ENCODE measurements at places on chromosomes 6 and 20. TPM values are rescaled to one million over a fixed set of nuclear protein-coding genes. Genes with fewer than 3 reads are reported as not detected.

DNA sequence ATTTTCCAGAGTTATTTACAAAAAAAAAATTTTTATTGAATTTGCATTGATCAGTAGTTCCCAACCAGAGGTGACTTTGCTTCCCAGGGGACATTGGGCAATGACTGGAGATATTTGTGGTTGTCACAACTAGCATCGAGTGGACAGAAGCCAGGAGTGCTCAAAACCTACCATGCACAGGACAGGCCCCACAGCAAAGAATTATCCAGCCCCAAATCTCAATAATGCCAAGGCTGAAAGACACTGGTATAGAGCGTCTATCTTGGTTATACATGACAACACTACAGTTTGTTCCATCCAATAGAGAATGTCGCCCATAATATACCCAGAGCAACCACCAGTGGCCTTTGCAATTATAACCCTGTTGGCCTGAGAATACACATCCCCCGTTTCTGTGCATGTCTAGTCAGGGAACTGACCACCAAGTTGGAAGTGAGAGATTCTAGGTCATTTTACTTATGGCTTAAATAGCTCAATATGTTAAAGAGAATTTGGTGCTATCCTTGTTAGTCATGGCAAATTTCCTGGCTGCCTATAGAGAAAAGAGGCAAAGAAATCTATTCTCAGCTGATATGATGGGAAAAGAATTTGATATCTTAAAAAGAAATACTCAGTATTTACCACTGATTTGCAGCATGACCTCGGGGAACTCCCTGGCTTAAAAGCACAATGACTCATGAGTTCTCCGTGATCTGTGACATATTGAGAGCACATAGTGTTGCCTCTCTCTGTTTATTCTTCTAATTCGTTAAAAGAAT is 76.0 kb upstream of the ADTRP start:
- no peak for DNase-seq

- DNase-seq: no peak
Measured at GRCh38 chr6:109342911-109343310, 39.4 kb downstream of the CD164 start.

DNA sequence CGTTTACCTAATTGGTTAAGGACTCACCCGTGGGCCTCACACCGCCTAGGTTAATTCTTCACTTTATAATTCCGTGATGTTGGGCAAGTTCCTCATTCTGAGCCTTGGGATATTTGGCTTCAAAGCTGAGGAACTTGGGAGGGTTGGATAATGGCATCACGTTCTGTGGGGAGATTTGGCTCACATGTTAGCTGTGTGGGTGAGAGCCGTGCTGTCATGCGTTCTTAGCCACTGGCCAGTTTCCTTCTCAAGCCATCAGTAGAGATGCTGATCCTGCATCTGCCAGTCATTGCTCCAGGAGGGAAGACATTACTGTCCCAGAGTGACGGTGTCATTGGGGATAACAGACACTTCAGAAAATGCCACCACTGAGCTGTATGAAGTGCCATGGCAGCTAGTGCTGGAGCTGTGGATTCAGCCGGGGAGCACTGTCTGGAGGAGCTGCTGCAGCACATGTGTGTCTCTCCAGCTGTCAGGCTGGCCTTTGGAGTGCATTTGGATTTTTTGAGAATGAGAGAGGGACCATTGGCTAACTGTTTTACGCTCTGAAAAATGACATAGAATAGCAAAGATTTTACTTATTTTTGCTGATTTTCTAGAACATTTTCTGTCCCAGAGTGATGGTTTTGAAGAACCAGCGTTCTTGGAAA is 16.5 kb downstream of the IGF2R start:
- DNase-seq: no peak

- no peak for DNase-seq
Measured at GRCh38 chr6:12049165-12049564, 37.1 kb downstream of the HIVEP1 start.

DNA sequence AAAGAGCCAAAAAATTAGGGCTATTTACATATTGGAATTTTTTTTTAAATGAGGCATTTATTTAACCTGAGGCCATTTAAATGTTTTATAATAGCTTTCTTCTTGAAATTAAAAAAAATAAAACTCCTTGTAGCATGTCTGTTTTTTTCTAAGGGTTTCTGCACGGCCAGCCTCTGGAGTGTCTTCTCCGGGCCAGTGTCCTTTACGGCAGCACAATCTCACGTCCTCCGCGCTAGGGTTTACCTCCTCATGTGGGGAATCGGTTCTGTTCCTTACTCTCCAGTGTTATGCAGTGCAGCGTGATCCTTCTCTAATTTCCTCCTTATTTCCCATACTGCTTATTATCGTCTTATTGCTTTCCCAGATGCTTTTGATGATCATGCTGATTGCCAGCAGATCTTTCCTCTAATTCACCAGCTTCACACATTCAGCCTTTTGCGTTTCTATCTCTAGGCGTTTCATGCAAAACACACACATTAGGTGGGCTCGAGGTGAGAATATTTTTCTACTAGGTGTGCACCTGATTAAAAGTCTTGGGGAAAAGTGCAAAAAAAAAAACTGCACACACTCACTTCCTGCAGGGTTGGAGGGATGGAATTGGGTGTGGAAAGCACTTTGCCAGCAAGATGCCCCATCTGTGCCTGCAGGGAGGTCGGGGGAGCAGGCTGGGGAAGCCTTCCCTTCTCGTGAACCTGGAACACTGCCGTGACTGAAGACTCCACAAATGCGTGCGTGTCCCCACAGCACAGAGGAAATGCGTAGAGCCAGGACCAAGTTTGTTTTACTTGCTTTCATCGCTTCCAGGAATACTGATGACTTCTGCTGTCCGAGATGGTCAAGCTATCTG is 56.1 kb downstream of the PSMG4 start:
- no peak for DNase-seq

- no peak for DNase-seq
Measured at GRCh38 chr6:33577718-33578117, 2.4 kb downstream of the BAK1 start.

- DNase-seq: peak; percentile 85
Measured at GRCh38 chr6:25991785-25992412, 29.3 kb downstream of the TRIM38 start.

GRCh38 chr20:37303637-37304036 is 14.2 kb downstream of the MANBAL start:
- DNase-seq: no peak

- DNase-seq: no peak
Measured at GRCh38 chr6:27144740-27145079, 102.8 kb upstream of the PRSS16 start.

GRCh38 chr6:148240861-148241477 is 101.7 kb upstream of the SASH1 start:
- no peak for DNase-seq

- no peak for DNase-seq
Measured at GRCh38 chr6:82337688-82338257, 25.8 kb upstream of the TPBG start.

DNA sequence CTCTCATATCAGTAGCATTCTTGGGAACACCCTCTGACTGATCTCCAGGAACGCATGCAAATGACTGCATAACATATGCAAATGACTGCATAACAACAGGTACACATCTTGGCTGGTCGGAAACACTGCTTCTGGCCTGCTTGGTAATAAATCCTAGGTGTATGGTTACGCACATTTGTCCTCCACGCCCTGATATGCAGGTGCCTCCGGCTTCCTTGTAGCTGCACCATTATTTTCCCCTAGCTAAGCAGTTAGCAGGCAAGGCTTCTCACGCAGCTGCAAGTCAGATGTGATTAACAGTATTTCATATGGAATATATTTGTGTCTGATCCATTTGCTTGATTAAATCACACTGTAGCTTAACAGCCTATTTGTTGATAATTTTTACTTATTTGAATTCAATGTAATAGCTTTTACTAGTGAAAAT is 5.9 kb downstream of the RPS6KA2 start:
- DNase-seq: no peak

- DNase-seq: no peak
Measured at GRCh38 chr20:40880063-40880728, 148.4 kb upstream of the TOP1 start.

- no peak for DNase-seq
Measured at GRCh38 chr6:10268611-10269310, 146.1 kb downstream of the TFAP2A start.

- no peak for DNase-seq
Measured at GRCh38 chr20:16699293-16699692, 30.5 kb upstream of the SNRPB2 start.

DNA sequence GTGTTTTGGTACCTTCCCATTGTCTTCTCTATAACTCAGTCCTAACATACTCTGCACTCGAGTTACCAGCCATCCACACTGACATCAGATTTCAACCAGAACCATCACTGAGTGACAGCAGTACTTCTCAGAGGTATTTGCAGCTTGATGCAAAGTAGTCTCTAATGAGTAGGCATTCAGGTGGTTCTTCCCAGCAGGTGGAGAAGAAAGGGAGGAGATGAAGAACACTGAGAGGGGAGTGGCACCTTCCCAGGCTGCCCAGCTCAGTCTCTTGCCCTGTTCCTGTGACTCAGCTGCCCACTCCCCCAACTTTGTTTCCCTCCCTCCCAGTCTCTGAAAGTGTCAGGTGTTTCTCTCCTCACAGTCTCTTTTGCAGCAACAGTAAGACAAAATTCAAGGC is 38.7 kb upstream of the SMIM28 start:
- DNase-seq: no peak

DNA sequence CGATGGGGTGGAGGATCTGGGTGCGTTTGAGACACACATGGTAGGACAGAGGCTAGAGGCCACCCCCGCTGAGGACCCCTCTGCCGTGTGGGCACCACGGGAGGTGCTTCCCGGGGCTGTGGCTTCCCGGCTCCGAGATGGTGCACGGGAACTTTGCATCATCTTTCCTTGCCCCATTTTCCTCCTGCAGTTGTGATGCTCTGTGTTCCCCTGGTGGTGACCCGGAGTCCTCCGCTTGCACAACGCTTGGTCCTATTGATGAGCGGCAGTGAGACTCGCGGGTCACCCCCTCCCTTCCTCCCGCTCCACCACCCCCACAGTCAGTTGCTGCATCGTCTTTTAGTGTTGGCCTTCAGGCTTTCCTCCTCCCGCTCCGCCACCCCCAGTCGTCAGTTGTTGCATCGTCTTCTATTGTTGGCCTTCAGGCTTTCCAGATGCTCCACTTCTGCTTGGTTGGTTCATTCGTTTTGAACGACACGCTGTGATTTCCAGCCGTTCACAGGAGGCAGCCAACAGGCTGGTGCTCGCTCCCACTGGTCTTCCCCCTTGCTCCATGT is 37.3 kb downstream of the PYGB start:
- no peak for DNase-seq

- no peak for DNase-seq
Measured at GRCh38 chr6:38391626-38392579, 247.8 kb downstream of the BTBD9 start.

- DNase-seq: no peak
Measured at GRCh38 chr20:11867291-11867919, 50.3 kb upstream of the BTBD3 start.

GRCh38 chr20:36887752-36888090 is 11.8 kb downstream of the TLDC2 start:
- DNase-seq: no peak

DNA sequence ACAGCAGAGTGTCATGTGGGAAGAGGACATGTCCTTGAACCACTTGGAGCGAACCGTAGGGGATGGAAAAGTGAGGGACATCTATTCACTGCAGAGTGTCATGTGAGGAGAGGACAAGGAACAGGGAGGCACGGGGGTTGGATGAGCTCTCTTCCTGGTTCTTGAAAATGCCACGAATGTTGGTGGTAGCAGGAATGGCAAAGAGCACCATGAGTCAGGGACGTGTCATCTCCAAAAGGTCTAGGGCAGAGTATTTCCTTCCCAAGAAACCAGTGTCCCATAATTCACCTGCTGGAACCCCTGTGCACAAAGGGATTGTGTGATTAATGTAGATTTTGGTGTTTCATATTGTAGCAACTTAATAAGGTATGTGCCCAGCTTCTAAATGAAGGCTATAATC is 136.8 kb downstream of the BFSP1 start:
- DNase-seq: no peak

DNA sequence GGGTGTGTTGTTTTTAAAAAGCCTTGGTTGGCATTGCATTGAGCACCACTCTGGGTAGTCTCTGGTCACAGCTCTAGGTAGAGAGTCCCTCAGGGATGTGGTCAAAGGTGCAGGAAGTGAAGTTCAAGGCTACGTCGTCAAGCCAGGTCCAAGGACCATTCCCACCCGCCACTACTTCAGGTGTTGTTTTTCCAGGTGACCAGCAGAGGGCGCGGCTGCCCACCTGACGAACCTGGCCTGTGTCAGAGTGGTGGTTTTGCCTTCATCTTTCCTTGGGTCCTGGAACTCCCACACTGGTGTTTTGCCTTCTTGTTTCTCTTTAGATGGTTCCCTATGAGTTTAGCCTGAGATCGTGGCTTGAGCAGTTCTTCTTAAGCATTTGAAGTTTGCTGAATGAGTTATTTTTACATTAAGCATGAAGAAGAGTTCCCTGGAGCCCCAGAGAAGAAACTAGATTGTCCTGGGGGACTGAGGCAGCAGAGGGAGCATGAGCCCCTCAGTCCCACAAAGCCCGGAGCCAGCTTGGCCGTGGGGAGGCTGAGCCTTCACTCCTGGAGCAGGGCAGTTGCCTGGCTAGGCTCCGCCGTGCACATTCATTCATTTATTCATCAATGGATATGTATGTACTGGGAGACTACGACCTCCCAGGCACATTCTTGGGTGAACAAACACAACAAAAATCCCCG is 5.6 kb upstream of the PHACTR3 start:
- peak; percentile 73 for DNase-seq

DNA sequence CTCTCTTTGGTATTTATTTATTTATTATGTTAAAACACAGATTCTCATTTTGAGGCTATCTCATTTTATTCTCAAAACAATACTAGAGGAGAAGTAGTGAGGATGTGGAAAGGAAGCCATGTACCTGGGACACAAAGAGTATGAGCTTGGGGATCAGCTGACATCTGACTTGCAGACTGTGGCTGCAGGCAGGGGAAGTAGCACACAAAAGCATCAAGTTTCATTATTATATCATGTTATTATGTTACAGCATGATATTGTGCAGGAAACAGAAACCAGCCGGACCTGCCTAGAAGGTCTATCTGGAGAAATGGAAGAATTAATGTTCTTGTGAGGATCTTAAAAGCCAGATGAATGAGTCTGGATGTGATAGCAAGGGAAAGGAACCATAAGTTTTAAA is 248.2 kb downstream of the KHDC1L start:
- DNase-seq: no peak

- DNase-seq: no peak
Measured at GRCh38 chr6:210778-211374, 81.4 kb upstream of the DUSP22 start.

- peak; percentile 75 for DNase-seq
Measured at GRCh38 chr6:44630125-44631028, 242.9 kb downstream of the CDC5L start.

The SOX18 gene
- total RNA-seq: 0.84 TPM

The ANKRD60 gene
- total RNA-seq: not detected

The RGL2 gene
- 28.4 TPM for total RNA-seq

The C20orf141 gene
- not detected for total RNA-seq

The MAP7 gene
- total RNA-seq: 1.1 TPM

The GLP1R gene
- total RNA-seq: 0.09 TPM

The MLIP gene
- total RNA-seq: not detected

The ZC2HC1B gene
- not detected for total RNA-seq

The ZSCAN31 gene
- 0.79 TPM for total RNA-seq

The CMTR1 gene
- total RNA-seq: 57.1 TPM

The GPSM3 gene
- 82.4 TPM for total RNA-seq

The ADGB gene
- not detected for total RNA-seq

The GATA5 gene
- total RNA-seq: not detected

The TFAP2C gene
- not detected for total RNA-seq

The FAM209B gene
- total RNA-seq: 1.5 TPM

The AK9 gene
- total RNA-seq: 2.1 TPM

The CCN2 gene
- not detected for total RNA-seq

The NKAIN2 gene
- total RNA-seq: not detected

The WFDC10B gene
- total RNA-seq: not detected
